Tibial nerve (tissue), 4 donors: ENCODE measurements at places on chromosomes 12 and 14.

DNA sequence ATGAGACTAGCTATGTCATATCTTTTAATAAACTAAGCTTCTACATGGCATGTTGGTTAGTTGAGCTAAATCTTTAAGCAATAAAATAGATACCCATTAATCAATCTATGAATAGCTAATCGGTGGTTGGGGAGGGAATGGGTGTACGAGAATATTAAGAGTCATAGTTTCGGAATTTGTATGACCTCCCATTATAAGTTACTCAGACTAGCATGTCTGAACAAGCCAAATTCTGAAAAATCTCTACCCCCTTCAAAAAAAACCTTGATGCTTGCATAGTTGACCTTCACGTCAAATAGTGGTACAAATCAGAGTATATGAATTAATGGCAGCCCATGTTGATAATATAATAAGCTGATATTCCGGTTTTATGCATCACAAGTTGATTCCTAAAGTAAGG is 60.0 kb downstream of the PLEKHG7 start:
- H3K4me3 ChIP-seq: no peak overlapping the region
- DNase-seq: no peak
- no peak overlapping the region for H3K27ac ChIP-seq
- no peaks in the 10 kb centered on the region for H3K36me3 ChIP-seq
- H3K27me3 ChIP-seq: no peaks in the 10 kb centered on the region

DNA sequence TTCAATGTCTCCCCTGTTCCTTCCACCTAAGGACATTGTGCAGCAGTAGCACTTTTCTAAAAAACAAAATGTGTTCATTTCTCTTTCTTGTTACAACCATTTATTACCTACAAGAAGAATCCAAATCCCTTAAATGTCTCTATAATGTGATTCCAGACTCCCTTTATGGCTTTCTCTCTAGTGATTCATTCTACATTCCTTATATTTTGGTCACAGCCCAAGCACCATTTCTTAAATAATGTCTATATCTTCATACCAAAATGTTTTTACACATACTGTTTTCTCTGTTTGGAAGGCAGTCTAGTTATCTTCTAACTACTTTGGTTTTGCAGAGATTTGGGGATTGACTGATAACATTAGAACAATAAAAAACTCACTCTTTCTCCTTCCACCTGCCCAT is 1037.3 kb upstream of the FLRT2 start:
- H3K4me3 ChIP-seq: no peak overlapping the region
- no peak overlapping the region for H3K27ac ChIP-seq
- no peaks in the 10 kb centered on the region for H3K27me3 ChIP-seq
- no peaks in the 10 kb centered on the region for H3K36me3 ChIP-seq
- DNase-seq: no peak
- H3K4me1 ChIP-seq: no peaks in the 10 kb centered on the region

DNA sequence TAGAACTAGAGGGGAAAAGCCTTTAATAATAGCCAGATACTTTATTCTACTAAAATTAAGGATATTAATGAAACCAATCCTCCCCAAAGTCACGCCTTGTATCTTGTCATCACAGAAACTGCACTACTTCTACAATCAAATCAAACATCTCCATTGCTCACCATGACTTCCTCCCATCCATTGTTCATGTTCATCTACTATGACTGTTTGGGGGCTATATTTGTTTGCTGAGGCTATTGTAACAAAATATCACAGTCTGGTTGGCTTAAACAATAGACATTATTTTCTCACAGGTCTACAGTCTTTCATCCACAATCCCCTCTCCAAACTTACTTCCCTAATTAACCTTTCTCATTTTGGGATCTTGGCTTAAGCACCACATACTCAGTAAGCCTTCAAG is 193.6 kb upstream of the FSCB start:
- H3K4me3 ChIP-seq: no peak overlapping the region
- no peak overlapping the region for H3K27ac ChIP-seq
- H3K36me3 ChIP-seq: no peaks in the 10 kb centered on the region

GRCh38 chr14:95037273-95037672 is 120.1 kb downstream of the DICER1 start:
- no peak for DNase-seq
- H3K36me3 ChIP-seq: no peaks in the 10 kb centered on the region
- H3K27me3 ChIP-seq: no peaks in the 10 kb centered on the region
- no peak overlapping the region for H3K27ac ChIP-seq
- H3K4me3 ChIP-seq: no peak overlapping the region

DNA sequence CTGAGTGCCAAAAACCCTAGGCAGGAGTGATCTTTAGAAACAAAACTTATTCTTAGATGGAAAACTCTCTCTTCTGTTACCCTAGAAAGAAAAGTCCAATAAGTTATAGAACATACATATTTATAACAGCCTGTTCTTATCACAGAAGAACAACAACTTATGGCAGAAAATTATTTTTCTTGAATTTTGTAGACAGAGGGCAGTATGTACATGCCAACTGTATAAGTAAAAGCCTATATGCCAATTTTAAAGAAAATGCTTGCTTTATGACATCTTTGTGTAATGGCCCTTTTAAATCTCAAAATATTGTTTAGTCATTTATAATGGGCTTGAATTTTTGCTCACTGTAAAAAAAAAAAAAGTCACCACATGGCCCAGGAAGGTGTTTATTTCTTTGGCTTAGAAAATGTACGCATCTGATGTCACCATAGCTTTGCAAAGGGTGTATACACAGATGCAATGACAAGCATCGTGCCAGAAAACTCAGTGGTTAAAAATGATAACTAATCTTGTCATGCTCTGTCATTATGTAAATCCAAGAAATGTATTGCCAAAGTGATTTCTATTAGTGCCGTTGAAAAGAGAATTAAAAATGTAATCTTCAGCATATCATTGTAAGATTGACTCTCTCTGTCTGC is 38.3 kb upstream of the GRIP1 start:
- H3K36me3 ChIP-seq: no peaks in the 10 kb centered on the region
- DNase-seq: no peak
- H3K27me3 ChIP-seq: no peaks in the 10 kb centered on the region
- no peak overlapping the region for H3K4me3 ChIP-seq
- H3K27ac ChIP-seq: no peak overlapping the region

DNA sequence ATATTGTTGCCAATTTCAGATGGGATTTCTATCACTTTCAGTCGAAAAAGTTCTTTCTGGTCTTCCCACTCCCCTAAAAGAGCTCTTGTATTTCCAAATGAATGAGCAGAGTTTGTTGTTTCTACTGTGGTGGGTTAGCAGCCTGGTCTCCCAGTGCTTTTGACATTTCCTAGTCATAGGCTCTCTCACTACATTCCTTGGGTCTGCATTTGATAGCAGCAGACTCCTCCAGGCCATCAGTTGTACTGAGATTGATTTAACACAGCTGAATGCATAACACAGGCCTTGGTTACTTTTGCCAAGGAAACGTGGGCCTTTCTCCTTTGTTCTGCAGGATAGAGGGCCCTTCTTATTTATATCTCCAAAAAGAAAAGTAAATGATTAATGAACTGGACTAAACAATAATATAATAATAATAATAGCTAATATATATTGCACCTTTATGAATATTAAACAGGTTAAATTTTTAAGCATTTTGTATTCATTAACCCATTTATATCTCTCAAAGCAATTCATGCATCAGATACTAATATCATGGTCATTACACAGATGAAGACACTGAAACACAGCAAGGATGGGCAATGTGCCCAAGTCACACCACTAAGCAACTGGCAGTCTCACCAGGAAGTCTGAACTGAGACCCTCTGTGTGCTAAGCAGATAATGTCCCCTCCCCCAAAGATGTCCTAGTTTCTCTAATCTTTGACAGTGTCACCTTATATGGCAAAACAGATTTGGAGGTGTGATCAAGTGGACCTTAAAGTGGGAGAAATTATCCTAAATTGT is 1579.2 kb downstream of the AACS start:
- DNase-seq: no peak
- H3K27ac ChIP-seq: no peak overlapping the region
- no peaks in the 10 kb centered on the region for H3K4me1 ChIP-seq
- H3K27me3 ChIP-seq: no peaks in the 10 kb centered on the region
- H3K36me3 ChIP-seq: no peaks in the 10 kb centered on the region

GRCh38 chr14:105913221-105913620 is 386.8 kb downstream of the TMEM121 start:
- no peaks in the 10 kb centered on the region for H3K27me3 ChIP-seq
- H3K4me1 ChIP-seq: no peaks in the 10 kb centered on the region
- no peak overlapping the region for H3K27ac ChIP-seq
- DNase-seq: no peak
- H3K4me3 ChIP-seq: no peak overlapping the region
